ENCODE measurements at places on chromosomes 1 and 21. TPM values are rescaled to one million over a fixed set of nuclear protein-coding genes. Genes with fewer than 3 reads are reported as not detected.
A peak's percentile ranks its signal among the peaks of the same experiment; 100 is the strongest.

- no peak overlapping the region for H3K27ac ChIP-seq
- no peaks in the 10 kb centered on the region for H3K4me1 ChIP-seq
- H3K36me3 ChIP-seq = no peaks in the 10 kb centered on the region
- DNase-seq = no peak
Observed at GRCh38 chr1:17251701-17252376, 2.9 kb downstream of the PADI3 start.

AADACL3 gene
- not detected for total RNA-seq

OLFM3 gene
- total RNA-seq = not detected

DNA sequence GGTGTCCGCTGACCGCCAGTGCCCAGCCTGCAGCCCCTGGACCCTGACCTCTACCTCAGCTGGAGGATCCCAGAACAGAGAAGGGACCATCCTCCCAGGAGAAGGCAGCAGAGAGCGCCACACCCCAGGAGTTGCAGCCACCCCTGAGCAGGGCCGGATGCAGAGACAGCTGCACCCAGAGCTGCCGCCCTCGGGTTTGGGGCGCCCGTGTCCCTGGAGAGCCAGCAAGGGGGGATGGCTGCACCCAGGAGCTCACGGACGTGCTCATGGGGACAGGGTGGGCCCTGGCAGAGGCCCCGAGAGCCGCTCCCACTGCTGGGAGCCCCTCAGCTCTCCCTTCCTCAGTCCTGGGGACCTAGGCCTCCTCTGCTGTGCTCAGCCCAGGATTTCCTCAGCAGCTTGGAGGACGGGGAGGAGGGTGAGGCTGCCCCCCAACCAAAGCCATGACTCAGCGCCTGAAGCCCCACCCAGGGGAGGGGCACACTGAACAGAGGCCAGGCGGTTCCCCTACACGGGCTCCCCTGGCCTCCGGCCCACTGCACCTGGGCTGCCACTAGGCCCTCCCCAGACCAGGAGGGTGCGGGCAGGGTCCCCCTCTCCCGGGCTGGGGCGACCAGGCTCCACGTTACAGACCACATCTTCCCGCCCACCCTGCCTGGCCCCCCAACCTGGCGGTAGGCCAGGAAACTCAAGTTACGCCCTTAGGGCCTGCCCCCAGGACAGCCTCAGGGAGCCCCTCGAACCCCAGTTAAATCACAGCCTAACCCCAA is 2.2 kb downstream of the ACAP3 start:
- H3K36me3 ChIP-seq = no peaks in the 10 kb centered on the region
- peaks cover 27% of the 10 kb centered on the region for H3K4me1 ChIP-seq
- H3K4me3 ChIP-seq = peak overlapping the region; percentile 84
- peak overlapping the region; percentile 82 for H3K27ac ChIP-seq

DNA sequence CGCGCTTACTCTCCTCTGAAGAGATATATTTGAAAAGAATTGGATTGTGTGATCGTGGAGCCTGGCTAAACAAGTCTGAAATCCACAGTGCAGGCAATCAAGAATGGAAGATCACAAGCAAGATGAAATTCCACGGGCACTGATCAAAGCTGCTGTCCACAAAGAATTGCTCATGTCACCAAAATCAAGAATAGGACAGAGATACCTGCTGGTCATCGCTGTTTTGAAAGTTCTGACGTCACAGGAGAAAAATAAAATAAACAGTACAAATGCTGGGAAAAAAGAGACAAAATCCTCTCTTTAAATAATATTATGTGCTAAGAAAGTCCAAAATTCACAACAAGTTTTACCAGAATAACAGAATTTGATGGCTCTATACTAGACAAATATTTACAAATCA is 12.0 kb upstream of the DESI2 start:
- peaks cover 2% of the 10 kb centered on the region for H3K27me3 ChIP-seq

DNA sequence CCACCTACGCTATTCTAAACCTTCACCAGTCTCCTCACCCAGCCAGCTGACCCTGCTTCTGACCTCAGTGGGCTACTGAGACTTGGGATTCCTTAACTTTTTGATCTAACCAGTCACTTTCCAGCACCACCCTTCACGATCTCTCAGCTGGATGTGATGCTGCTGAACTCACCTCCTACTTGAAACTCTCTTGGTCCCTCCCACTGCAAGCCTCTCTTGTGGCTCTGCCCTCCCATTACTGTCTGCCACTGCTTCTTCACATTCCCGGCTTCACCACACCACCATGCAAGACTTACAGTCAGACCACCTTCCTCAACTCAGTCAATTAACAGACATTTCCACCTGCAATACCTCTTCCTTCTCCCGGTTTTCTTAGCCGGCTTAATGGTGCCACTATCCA is 6.3 kb downstream of the TAF5L start:
- H3K27ac ChIP-seq = no peak overlapping the region
- no peak overlapping the region for H3K4me3 ChIP-seq
- H3K4me1 ChIP-seq = peaks cover 24% of the 10 kb centered on the region

DNA sequence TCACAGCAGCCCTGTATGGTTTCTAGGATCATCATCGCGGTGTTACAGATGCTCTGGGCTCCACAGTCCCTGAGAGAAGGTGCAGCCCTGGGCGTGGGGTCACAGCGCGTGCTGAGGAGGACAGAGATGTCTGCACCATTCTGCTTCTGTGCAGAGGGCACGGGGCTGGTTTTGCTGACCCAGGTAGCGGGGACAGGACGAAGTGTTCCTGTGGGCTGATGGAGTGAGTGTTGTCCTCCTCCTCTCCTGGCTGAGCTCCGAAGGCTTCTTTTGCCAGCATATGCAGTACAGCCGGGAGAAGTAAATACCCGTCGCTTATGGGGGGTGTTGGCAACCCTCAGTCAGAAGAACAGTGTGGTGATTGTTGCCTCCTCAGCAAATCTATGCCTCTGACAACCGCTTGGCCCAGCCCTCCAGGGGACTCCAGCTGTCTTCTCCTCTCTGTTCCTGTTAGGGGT is 101.5 kb downstream of the DDX20 start:
- H3K4me3 ChIP-seq = no peak overlapping the region
- DNase-seq = no peak
- no peaks in the 10 kb centered on the region for H3K36me3 ChIP-seq
- peaks cover 3% of the 10 kb centered on the region for H3K27me3 ChIP-seq
- no peaks in the 10 kb centered on the region for H3K4me1 ChIP-seq

RHOU gene
- 0.08 TPM for total RNA-seq

DNA sequence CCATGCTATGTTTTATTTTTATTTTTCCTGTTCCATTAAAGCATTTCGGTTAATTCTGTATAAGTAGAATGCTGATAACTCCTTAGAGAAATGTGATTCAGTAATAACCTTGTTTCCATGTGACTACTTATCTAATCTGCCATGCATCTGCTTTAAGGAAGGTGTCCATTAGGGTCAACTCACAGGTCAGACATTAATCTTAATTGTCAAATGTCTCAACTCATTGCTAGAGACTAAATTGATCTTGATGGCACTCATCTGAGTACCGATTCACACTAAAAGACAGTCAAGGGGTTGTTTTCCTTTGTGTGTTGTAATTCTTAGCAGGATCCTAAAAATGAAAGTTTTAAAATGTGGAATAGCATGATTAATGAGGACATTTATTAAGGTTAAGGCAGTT is 41.8 kb downstream of the ITSN1 start:
- no peak overlapping the region for H3K4me3 ChIP-seq
- H3K27me3 ChIP-seq = no peaks in the 10 kb centered on the region
- DNase-seq = no peak
- no peaks in the 10 kb centered on the region for H3K36me3 ChIP-seq
- peaks cover 3% of the 10 kb centered on the region for H3K4me1 ChIP-seq

Measured in GM12878 (cell line).